ENCODE measurements at places on chromosomes 3 and 15.

- no peak for DNase-seq
Measured at GRCh38 chr3:100737334-100737733, 28.0 kb downstream of the TFG start.

GRCh38 chr3:133895208-133896001 lies at the start of gene RAB6B:
RAB6B (minus strand) TSS chr3:133895882; CDS start chr3:133895466, 416 bp downstream.
- DNase-seq, result no peak

- DNase-seq, result no peak
Measured at GRCh38 chr3:133295944-133296917, 103.6 kb upstream of the BFSP2 start.

DNA sequence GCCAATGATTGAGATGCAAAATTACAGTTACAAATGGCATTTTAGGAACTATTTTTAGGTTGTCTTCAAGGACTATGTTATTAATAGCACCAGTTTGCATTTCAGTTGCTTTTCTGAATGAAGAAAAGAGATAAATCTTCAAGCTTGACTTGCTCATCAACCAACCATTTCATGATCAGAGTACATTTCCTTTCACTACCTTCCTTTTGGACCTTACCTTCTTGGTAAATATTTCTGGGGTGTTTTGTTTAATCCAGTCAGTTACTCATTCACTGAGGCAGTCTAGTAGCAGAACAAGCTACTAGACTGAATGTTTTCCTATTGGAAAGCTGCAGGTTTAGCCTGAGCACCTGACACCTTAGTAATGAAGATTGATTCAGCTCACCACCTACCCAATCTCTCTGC lies 8.2 kb downstream of the SLC27A2 start:
- no peak for DNase-seq

GRCh38 chr3:153658136-153658535 lies 463.1 kb upstream of the ARHGEF26 start:
- DNase-seq, result no peak

DNA sequence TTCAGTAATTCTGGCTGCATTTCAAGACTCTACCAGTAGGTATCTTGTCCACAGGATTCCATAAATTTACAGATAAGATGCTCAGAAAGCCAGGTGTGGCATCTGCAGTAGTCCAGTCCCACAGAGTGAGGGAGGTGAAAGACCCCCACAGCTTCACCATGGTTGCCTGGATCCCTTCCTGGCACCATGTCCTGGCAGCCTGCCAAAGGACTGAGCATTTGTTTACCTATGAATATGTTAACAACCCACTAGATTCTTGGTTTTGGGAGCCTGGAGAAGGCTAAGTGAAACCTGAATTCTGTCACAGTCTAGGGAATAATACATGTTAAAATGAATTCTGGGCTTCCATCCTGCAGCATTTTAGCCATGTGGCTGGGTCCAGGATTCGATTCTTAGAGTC lies 14.9 kb downstream of the CHST2 start:
- DNase-seq, result no peak

- no peak for DNase-seq
Measured at GRCh38 chr15:89054873-89055272, 33.4 kb upstream of the ABHD2 start.

DNA sequence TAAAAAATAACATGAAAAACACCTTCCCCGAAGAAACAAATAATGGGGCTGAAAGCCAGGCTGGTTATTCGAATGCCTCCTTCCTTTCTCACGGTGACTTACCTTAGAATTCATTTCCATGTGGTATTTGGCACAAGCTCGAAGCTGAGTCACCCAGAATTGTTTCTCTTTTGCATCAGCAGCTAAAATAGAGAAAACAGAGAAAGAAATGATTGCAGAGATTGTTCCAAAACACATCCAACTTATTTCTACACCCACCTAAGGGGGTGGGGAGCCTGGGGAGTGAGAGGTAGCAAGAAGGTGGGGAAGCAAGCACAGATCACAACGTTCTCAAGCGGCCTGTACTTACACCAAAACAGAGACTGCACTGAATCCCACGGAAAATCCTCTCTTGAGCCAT lies 104.7 kb downstream of the OSBPL10 start:
- no peak for DNase-seq

DNA sequence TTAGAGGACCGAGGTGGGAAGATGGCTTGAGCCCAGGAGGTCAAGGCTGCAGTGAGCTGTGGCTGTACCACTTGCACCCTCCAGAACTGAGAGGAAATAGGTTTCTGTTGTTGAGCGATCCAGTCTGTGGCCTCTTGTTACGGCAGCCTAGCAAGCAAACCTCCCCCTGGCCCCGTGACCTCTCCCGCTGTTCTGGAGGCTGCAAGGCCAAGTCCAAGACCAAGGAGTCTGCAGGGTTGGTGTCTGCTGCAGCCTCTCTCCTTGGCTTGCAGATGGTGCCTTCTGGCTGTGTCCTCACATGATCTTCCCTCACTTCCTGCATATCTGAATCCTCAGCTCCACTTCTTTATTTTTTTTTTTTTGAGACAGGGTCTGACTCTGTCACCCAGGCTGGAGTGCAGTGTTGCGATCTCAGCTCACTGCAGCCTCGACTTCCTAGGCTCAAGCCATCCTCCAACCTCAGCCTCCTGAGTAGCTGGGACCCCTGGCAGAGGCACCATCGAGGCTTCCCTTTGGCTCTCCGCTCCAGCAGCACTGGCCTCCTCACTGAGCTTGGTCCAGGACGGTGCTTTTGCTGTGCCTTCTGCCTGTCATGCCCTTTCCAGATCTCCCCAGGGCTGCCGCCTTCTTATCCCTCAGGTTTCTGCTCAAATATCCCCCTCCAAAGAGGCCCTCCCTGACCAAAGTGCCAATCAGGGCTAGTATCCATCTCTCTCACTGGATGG lies 18.0 kb upstream of the PLXND1 start:
- no peak for DNase-seq

GRCh38 chr3:138947495-138948121 lies 591 bp downstream of the FOXL2NB start:
- DNase-seq, result no peak

Data from stimulated activated CD8-positive, alpha-beta memory T cell treated with anti-CD3 and anti-CD28 coated beads, Interleukin-4, amount 100 ng/mL, for 1 hour (primary cell).